ENCODE measurements at places on chromosomes 1 and 21.

GRCh38 chr21:46082963-46083790 is 14.7 kb upstream of the COL6A2 start:
- no peak for DNase-seq

GRCh38 chr21:35882791-35883240 is 177.5 kb downstream of the SETD4 start:
- no peak for DNase-seq

- no peak for DNase-seq
These were observed 4.0 kb upstream of the SMIM12 start for GRCh38 chr1:34863501-34863900.

- DNase-seq = no peak
These were observed 6.2 kb downstream of the SLC26A9 start for GRCh38 chr1:205936846-205937586.
